ENCODE measurements at places on chromosomes 6 and 20.

DNA sequence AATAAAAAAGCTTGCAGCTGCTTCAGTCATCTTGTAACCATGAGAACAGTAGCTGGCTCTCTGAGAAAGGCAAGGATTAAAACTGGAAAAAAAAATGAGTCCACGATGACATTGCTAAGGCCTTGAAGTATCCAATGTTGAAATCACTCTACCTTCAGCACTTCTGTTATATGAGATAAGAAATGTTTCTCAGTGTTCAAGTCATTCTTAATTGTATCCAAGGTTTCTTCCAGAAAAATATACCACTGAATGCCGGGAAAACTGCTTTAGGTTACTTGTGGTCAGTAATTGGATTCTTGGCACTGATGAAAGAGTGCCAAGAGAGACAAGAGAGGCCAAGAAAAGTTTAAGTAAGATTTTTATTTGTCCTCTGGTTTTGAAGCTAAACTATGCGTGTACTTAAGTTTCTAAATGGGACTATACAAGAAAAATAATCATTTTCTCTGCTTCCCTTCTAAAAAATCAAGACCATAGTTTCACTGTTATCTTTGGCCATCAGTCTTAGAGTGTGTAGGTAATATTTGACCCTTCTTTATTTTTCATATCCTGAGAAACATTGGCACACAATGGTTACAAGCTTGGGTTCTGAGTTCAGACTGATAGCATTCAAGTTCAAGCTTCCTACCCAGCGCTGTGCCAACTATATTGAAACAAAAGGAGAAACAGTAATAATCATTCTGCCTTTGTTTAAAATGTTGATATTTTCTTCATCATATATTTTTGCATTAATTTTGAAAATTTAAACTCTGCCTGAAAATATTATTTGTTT is 84.6 kb downstream of the TRDN start:
- peak; percentile 53 for DNase-seq

GRCh38 chr20:48015141-48015910 is 230.0 kb upstream of the SULF2 start:
- DNase-seq = peak; percentile 25

DNA sequence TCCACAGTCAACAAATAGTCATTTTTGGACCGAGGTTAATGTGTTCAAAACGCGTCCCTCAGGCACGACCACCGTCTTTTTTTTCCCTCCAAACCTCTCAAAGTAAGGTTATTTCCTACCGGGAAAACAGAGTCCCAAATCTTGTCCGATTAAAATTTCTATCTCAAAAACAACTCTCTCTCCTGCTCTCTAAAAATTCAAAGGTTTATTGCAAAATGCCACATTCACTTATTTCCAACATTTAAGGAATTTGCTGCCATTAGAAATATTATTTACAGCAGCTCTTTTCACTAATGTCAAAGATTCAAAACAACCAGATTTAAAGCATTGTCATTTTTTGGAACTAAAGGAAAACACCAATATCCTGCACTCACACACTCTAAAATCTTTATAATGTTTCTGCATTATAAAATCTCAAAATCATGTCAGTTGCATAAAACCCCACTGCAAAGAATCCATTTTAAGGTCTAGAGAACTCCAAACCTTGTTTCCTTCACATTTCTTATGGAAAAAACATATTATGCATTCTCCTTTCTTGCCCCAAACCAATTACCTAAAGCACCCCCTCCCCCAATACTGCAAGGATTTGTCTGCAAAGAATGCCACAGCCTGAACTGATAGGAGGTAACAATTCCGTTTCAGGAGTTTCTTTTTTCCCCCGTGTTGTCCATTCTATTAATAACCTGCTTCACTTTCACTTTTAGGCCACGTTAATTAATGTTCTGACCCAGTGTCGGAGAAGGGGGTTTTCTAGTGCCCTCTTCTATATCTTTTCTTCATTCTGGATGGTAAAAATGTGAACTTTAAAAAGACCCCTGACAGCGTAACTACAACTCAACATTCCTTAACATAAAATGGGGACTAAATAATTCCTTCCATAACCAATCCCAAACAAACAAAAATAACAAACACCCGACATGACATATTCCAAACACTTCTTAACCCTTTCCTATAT is 1.4 kb downstream of the NRN1 start:
- DNase-seq = no peak

DNA sequence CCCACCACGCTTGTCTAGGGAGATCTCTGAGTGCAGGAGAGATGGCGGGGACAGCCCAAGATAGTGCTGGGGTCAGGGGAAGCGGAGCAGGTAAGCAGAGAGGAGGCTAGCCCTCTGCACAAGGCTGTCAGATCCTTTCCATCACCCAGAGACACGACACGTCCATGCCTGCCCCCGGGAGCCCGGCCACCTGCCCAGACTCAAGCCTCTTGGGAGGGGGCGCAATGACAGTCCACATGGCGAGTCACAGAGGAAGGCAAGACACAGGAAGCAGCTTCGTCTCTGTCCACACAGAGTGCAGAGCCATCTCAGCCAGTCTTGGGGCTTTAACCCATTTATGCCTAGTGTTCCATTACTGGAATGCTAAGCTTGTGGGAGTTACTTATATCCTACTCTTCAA is 78.4 kb downstream of the PREX1 start:
- DNase-seq = no peak

GRCh38 chr20:62788607-62789006 is 7.7 kb upstream of the MRGBP start:
- DNase-seq = no peak

- DNase-seq = no peak
These were observed 230.1 kb downstream of the PREX1 start for GRCh38 chr20:48597521-48598302.

DNA sequence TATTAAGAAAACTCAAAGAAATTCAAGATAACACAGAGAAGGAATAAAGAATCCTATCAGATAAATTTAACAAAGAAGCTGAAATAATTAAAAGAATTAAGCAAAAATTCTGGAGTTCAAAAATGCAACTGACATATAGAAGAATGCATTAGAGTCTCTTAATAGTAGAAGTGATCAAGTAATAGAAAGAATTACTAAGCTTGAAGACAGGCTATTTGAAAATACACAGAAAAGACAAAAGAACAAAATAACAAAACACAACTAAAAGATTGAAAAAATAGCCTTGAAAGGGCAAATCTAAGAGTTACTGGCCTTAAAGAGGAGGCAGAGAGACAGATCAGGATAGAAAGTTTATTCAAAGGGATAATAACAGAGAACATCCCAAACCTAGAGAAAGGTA is 12.1 kb downstream of the SNX14 start:
- no peak for DNase-seq
